Stimulated activated effector memory CD8-positive, alpha-beta T cell treated with anti-CD3 and anti-CD28 coated beads, Interleukin-12 subunit alpha, Interleukin-12 subunit beta, amount 100 ng/mL, for 72 hours (primary cell): ENCODE measurements at places on chromosomes 6 and 20.

DNA sequence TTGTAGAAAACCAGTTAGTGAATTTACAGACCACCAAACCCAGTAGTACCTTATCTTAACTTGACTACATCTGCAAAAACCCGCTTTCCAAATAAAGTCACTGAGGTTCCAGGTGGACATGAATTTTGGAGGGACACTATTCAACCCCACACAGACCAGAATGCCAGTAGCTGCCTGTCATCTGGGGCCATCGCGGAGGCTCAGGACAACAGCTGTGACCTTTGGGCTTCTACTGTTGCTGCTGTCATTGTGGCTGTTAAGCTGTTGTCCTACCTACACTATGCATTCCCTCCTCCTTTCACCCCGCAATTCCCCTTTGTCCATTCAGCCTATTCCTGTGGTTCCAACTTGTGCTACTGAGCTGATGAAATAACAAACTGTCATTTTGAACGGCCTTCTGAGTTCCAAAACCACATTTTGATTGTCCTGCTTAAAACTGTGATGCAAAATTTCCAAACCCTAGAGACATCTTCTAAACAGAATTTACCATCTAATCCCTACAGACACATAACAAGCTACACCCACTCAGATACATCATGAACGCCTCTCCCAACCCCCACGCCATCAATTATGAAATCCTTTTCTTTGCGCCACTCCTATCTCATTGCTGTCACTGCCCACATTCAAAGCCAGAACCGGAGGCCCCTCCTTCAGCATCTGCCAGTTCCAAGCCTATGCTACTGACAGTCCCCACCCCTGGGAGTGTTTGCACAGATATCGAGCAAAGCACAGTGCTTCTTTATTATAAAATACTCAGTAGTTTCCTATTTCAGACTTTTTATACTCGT is 125.0 kb downstream of the C6orf118 start:
- no peak for DNase-seq

GRCh38 chr6:28380381-28380780 is 19.2 kb downstream of the ZSCAN12 start:
- DNase-seq = no peak

- no peak for DNase-seq
Measured at GRCh38 chr6:52531396-52531795, 45.5 kb downstream of the TRAM2 start.

- DNase-seq = no peak
Measured at GRCh38 chr6:190596-191395, 101.5 kb upstream of the DUSP22 start.

- DNase-seq = no peak
Measured at GRCh38 chr6:111030008-111031007, 48.5 kb downstream of the RPF2 start.

- DNase-seq = no peak
Measured at GRCh38 chr20:15673206-15673605, 900.0 kb downstream of the KIF16B start.

GRCh38 chr20:24745206-24745605 is 203.9 kb upstream of the CST7 start:
- no peak for DNase-seq

- no peak for DNase-seq
Measured at GRCh38 chr6:82251942-82252341, 4.4 kb upstream of the IBTK start.

- DNase-seq = peak; percentile 71
Measured at GRCh38 chr6:154995254-154996015, at the start of gene TIAM2. Gene TIAM2 (plus strand): TSS chr6:154995315. CDS start chr6:155129224, 133,909 bp downstream.

DNA sequence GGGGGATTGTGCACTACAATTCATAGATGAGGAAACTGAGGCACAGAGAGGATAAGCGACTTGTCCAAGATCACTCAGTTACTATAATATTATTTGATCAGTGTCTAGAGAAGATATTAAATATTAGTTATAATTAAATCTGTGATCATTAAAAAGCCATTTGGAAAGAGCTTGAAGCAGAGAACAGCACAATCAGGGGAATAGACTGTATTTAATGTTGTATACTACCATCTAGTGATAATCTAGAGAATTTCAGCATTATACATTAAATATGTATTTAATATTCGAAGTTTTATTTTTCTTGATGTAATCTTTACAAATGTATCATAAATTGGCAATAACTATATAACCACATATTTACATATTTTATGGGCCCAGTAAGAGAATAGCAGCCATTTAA is 20.1 kb upstream of the MTCL3 start:
- no peak for DNase-seq

- DNase-seq = no peak
Measured at GRCh38 chr6:167092672-167093339, 30.1 kb upstream of the CCR6 start.

DNA sequence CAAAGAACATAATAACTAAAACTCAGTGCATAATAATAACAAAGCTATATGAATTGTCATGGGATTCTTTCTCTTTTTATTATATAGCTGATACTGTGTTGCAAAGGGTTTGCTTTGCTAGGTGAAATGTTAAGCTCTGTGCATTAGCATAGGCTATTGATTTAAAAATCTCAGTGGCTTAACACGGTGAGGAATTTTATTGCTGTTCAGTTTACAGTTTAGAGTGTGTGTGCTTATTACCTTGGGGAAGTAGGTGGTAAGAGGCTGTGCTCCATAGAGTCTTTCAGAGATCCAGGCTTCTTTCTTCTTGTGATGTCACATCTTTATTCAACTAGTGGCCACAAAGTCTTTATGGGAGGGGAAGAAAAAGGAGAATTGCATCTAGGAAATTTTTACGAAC is 55.7 kb downstream of the LRRC1 start:
- DNase-seq = no peak

GRCh38 chr20:57529160-57529585 is 4.2 kb upstream of the CTCFL start:
- DNase-seq = no peak

GRCh38 chr6:148573922-148574321 is 172.9 kb upstream of the UST start:
- no peak for DNase-seq

DNA sequence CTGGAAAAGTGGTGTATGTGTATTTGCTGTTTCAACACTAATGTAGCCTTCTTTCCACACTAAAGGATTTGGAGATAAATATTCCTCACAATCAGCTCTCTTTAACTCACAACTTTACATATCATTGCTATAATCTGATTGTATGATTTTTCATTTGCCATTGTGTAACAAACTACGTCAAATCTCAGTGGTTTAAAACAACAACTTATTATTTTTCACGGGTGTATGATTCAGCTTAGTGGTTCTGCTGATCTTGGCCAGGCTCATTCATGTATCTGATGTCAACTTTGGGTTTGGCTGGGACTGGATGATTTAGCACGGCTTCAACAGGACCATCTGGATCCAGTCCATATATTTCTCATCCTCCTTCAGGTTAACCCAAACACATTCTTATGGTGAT is 55.4 kb upstream of the TMX4 start:
- DNase-seq = no peak

- DNase-seq = no peak
Measured at GRCh38 chr6:32183483-32184083, 470 bp downstream of the AGER start.

DNA sequence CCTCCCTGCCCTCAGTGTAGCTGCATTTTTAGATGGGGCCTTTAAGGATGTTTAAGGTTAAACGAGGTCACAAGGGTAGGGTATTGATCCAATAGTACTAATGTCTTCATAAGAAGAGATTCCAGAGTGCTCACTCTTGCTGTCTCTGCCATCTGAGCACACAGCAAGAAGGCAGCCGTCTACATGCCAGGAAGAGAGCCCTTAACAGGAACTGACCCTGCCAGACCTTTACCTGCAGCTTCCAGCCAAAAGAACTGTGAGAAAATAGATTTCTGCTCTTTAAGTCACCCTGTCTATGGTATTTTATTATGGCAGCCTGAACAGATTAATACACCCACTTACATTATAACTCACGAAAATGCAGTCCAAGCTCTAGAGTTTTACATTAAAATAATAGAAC is 685.3 kb upstream of the MARCKS start:
- no peak for DNase-seq

GRCh38 chr6:73803562-73804241 is 107.7 kb downstream of the CD109 start:
- DNase-seq = no peak

GRCh38 chr20:58213121-58213520 is 15.3 kb downstream of the ANKRD60 start:
- DNase-seq = no peak

DNA sequence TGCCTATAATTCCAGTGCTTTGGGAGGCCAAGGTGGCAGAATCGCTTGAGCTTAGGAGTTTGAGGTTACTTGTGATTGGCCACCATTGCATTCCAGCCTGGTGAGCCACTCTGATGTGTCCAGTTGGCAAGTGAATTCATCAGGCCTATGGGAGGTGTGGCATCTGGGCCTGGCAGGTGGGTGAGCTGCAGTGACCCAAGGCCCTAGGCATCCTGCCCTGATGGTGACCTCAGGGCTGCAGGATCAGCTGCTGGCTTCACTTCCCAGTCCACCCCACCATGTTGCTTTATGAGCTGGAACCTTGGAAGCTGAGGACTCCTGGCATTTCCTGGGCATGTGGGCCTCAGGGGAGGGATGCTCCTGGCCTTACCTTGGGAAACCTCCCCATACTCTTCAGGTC is 20.5 kb downstream of the RSPH9 start:
- DNase-seq = no peak

GRCh38 chr20:9574776-9575175 is 60.4 kb downstream of the LAMP5 start:
- no peak for DNase-seq

DNA sequence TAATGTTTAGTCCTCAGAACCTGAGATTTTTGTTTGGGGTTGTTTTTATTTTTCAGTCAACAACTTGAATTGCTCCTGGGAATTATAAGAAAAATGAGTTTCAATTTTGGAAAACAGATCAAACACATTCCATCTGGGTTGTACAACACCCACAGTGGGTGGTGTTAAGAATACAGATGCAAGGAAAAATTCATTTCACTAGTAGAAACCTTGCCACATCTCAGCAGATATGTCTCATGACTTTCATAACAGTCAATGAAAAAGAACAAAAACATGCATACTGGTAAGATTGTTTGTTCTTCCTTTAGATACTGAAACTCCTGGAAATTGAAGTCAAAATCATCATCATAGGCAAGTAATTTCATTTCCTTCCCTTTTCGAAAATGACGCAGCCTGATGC is 78.9 kb downstream of the MOXD1 start:
- no peak for DNase-seq

GRCh38 chr6:45951321-45952167 is 64.1 kb downstream of the CLIC5 start:
- DNase-seq = no peak
